ENCODE measurements at places on chromosomes 6 and 20. TPM values are rescaled to one million over a fixed set of nuclear protein-coding genes. Genes with fewer than 3 reads are reported as not detected.

- no peak for DNase-seq
Measured at GRCh38 chr6:131951576-131952230, 531 bp upstream of the CCN2 start.

GRCh38 chr6:63526931-63527330 lies 45.3 kb upstream of the LOC128125822 start:
- no peak for DNase-seq

DNA sequence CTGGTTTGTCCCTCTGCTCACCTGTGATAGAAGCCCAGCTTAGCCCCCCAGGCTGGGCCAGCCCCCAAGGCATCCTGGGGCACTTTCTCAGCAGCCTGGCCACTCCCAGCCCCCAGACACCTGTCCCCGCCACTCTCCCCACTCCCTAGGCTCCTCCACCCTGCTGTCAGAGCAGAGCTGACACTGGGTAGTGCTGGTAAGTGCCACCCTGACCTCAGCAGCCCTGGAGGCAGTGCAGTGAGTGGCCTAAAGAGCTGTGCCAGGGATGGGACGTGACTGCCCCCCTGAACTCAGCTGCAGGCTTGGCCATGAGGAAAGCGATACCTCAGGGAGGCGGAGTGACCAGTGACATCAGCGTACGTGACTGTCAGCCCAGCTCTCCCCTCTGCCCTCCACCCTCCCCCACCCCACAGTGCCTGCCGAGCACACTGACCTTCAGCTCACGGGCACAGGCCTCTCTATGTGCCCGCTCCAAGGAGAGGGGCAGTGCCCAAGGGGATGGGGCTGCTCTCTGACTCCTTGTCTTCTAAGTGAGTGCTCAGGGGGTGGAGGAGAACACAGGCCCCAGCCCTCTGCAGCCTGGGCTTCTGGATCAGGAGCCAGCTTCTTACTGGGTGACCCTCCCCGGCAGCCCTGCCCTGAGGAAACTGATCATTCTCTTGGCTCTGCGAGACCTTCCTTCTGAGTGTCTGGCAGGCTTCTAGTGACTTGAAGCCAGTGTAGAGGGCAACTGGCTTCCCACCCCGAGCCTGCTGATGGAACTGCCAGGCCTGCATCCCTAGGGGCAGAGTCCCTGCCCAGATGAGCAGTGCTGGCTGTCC lies 172.7 kb downstream of the MRPL14 start:
- no peak for DNase-seq

DNA sequence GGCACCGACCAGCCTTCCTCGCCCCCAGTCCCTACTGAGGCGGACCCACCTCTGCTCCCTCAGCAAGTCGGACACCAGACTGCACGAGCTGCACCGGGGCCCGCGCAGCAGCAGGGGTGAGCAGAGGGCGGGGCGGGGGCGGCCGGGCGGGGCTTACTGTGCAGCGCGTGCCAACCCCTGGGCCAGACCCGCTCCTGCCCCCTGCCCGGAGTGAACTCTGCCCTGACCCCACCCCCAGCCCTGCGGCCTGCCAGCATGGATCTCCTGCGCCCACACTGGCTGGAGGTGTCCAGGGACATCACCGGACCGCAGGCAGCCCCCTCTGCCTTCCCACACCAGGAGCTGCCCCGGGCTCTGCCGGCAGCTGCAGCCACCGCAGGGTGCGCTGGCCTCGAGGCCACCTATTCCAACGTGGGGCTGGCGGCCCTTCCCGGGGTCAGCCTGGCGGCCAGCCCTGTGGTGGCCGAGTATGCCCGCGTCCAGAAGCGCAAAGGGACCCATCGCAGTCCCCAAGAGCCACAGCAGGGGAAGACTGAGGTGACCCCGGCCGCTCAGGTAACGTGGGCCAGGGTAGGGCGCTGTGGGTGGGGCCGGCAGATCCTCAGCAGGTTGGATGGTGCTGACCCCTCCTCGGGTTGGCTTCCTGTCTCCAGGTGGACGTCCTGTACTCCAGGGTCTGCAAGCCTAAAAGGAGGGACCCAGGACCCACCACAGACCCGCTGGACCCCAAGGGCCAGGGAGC lies 1.5 kb upstream of the SLC2A4RG start:
- no peak for DNase-seq

GRCh38 chr6:74741646-74742045 lies 464.2 kb downstream of the COL12A1 start:
- DNase-seq, result no peak

DNA sequence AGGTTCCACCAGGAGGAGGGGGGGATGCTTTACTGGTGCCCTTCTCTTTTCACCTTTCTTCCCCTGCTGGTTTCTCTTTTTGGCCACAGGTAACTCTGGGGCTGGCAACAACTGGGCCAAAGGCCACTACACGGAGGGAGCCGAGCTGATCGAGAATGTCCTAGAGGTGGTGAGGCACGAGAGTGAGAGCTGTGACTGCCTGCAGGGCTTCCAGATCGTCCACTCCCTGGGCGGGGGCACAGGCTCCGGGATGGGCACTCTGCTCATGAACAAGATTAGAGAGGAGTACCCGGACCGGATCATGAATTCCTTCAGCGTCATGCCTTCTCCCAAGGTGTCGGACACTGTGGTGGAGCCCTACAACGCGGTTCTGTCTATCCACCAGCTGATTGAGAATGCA lies 4.4 kb downstream of the TUBB1 start:
- DNase-seq, result no peak

DNA sequence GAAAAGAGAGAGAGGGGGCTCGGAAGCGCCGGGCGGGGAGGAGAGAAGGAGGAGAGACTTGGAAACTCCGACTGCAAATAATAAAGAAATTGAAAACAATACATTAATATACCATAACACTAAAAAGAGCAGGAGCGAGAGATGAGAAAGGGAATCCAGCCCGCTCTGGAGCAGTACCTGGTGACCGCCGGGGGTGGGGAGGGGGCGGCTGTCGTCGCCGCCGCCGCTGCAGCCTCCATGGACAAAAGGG lies 338 bp downstream of the E2F3 start:
- DNase-seq, result no peak

GRCh38 chr6:4370066-4370465 lies 234.7 kb upstream of the ECI2 start:
- DNase-seq, result no peak

DNA sequence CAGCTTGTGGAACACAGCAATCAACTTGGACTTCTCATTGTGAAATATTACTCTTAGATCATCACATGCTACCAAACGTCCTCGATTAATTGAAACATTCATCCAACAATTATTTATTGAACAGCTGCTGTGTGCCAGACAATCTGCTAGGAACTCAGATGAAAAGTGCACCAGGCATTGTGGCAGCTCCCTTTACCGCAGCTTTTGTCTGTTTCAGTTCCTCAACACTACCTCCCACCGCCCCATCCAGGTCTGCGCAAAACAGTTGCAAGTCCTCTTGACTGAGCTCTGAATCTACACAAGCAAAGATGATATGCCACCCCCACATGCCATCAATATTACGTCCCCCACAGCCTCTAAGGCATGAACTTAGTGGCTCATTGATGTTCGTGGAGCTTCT lies 1094.4 kb upstream of the MAP3K7 start:
- no peak for DNase-seq

DEF6 gene
- total RNA-seq, result 6.2 TPM

BFSP1 gene
- total RNA-seq, result 1.8 TPM

CST2 gene
- total RNA-seq, result not detected

LINC00237 gene
- total RNA-seq, result 6.5 TPM

ID4 gene
- 190 TPM for total RNA-seq

SMIM13 gene
- total RNA-seq, result 20.7 TPM
